ENCODE measurements at places on chromosomes 6 and 20. TPM values are rescaled to one million over a fixed set of nuclear protein-coding genes. Genes with fewer than 3 reads are reported as not detected.

The HLA-DPB1 gene
- polyA plus RNA-seq, result 21.6 TPM

The MOCS1 gene
- polyA plus RNA-seq, result 12.4 TPM

The SRMS gene
- 0.26 TPM for polyA plus RNA-seq

The MMP24 gene
- polyA plus RNA-seq, result 1.8 TPM

The HMGCLL1 gene
- polyA plus RNA-seq, result 1.5 TPM

The ANKEF1 gene
- 8.6 TPM for polyA plus RNA-seq

The FAM83B gene
- 7.2 TPM for polyA plus RNA-seq

The NELFE gene
- 95.7 TPM for polyA plus RNA-seq

The XRN2 gene
- 95.1 TPM for polyA plus RNA-seq

The NEURL2 gene
- 8.8 TPM for polyA plus RNA-seq

The NRN1 gene
- 6.3 TPM for polyA plus RNA-seq

The HAO1 gene
- polyA plus RNA-seq, result 0.09 TPM

The DEFB113 gene
- polyA plus RNA-seq, result not detected

The CFB gene
- 4.3 TPM for polyA plus RNA-seq

The MACROD2 gene
- 13.2 TPM for polyA plus RNA-seq

The DYNLT2 gene
- polyA plus RNA-seq, result 6.7 TPM

The OOEP gene
- not detected for polyA plus RNA-seq

The ADGRB3 gene
- polyA plus RNA-seq, result 3.2 TPM

All from renal pelvis (tissue), 12 donors.